GM03348 (cell line): ENCODE measurements at places on chromosomes 11 and 22.

GRCh38 chr11:116976941-116977570 is 121.2 kb downstream of the SIK3 start:
- DNase-seq: peak; percentile 20

DNA sequence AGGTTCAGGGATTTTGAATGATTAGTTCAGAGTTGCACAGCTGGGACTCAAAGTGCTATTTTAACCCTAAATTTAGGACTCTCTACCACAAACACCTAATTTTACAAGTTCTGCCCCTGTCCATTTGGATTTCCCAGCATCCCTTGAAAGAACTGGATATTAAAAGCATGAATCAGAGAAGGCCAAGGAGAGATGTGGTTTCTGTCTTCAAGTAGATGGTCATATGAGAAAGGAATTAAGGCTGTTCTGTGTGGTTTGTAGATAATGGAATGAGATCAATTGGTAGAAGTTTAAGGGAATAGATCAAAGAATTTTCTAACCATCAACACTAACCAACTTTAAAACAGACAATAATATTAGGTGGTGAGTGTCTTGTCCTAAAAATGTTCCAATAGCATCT is 106.4 kb upstream of the TENM4 start:
- no peak for DNase-seq

DNA sequence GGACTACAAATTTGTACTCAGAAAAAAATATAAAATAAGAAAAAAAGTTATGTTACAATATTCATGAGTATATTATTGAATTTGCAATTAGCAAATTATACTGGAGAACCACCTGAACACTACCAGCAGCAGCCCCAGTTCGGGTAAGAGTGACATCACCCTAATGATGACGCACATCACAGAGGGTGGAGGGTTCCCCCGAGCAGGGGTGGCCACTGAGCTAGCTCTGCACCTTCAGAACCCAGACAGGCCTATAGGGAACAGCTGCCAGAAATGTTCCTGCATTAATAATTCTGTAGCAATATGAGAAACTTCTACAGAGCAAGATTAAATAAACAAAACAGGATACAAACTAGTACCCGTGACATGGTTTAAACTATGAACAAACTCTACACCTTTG is 17.5 kb upstream of the ARAP1 start:
- no peak for DNase-seq

DNA sequence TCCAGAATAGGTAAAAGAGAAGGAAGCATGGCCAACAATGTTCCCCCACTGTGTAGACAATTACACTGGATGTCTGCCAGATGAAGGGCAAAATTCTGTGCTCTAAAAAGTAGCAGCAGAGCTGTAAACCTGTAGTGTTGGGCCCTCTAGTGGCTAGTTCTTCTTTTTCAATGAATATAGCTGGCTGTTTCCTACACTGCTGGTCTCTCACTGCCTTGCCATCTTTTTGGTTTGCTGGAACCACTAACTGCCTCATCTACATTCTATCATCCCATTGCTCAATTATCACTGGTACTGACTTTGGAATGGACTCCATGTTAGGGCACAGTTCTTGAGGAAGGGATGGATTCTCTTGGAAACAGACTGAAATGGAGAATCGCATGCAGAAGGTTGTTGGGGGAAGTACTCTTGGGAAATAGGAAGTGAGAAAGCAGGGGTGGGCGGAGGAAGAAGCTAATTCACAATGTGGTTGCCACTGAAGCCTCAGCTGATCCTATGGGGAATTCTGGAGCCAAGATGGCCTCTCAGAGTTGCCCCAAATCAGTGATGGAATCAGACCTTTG is 17.9 kb downstream of the KCNE3 start:
- DNase-seq: peak; percentile 85

DNA sequence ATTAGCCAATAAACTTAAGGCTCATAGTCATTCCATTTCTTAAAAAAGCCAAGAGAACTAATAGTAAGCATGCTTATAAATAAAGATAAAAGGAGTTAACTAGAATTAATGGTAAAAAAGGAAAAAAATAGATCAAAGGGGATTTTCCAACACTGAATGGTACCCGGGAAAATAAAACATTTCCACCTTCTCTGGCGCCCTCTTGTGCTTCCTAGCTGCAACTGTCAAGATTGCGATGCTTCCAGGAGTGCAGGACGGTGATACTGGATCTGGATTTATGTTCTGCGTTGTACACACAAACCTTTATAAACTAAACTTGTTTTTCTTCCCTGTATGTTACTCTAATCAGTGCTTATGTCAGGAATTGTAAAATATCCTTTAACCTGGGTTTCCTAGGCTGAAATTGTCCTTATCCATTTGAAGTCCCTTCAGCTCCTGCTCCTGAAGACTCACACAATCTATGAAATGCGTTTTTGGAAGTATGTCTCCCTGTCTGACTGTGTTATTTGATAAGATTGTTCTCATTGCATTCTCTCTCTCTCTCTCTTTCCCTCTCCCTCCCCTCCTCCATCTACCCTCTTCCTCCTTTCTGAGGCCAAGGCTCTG is 9.6 kb upstream of the HTATIP2 start:
- DNase-seq: peak; percentile 58

GRCh38 chr11:89177691-89178231 is at the start of gene TYR:
TSS of gene TYR (plus strand) at chr11:89177875. CDS start at chr11:89177954, 79 bp downstream.
- no peak for DNase-seq

DNA sequence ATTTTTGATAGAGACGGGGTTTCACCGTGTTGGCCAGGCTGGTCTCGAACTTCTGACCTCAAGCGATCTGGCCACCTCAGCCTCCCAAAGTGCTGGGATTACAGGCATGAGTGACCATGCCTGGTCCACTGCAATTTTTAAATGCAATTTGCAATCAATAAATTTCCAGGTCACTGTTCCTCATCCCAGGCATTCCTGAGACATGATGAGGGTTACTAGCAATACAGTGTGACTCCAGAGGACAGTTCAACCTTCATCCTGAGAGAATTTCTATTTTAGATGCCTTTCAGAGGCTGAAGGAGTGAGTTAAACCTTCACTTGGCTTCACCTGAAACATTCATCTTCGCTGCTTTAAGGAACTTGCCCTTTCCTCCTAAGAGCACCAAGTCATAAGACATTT is 9.7 kb upstream of the UBASH3B start:
- DNase-seq: peak; percentile 34

- no peak for DNase-seq
Measured at GRCh38 chr11:86486261-86487030, 111.8 kb downstream of the CCDC81 start.

GRCh38 chr11:72813740-72814285 is 398 bp upstream of the ATG16L2 start:
- peak; percentile 93 for DNase-seq

DNA sequence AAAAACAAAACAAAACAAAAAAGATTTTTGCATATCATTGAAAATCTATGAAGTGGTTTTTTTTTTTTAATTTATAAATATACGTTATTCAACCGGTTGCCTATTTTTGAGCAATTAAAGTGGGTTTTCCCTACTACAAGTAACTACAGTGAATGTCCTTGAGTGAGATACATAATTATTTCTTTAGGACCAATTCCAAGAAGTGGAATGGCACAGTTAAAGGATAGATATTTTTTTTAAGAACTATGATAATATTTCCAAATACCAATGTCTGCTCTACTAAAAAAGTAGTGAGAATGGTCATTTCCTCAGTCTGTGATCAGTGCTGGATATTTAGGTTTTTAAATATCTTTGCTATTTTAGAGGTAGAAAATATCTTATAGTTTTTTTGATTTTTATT is 118.8 kb downstream of the TEAD1 start:
- no peak for DNase-seq

DNA sequence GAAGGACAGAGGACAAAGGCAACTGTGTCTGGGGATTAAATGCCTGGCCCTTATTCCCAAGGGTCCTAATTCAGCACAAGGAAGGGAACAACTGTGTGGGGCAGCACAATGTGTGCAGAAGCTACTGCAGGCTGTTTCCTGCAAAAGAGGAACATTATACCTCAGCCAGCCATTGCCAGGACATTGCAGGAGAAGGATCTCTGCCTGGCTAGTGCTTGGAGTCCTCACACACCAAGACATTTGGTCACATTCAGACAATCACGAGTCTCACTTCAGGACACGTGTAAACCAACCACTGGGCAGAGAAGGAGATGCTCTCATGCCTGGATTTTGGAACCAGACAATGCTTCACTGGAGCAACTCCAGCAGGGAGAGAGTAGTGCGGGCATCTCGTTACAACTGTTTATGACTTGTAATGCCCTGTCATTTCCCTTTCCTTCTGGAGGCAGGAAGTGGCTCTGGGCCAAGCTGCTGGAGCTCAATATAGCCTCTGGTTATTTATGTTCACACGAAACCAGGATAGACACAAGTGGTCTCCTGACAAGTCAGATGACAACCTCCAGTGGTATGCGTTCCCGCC is 23.9 kb upstream of the ZC3H12C start:
- DNase-seq: peak; percentile 55

DNA sequence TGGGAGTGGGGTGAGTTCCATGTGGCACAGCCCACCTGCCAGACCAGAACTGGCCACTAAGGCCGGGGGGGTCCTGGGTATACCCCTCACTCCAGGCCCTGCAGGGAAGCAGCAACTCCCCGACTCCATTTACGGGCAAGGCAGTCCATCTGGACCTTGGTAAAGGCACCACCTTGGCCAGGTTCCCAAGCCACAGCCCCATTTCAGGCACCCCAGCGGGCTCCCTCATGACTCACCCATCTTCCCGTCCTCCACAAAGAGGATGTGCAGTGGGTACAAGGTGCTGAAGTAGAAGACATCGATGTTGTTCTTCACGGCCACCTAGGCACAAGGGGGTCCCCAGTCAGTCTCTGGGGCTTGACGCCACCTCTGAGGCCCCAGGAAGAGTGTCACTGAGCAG is 15.7 kb upstream of the RASL10A start:
- DNase-seq: no peak

DNA sequence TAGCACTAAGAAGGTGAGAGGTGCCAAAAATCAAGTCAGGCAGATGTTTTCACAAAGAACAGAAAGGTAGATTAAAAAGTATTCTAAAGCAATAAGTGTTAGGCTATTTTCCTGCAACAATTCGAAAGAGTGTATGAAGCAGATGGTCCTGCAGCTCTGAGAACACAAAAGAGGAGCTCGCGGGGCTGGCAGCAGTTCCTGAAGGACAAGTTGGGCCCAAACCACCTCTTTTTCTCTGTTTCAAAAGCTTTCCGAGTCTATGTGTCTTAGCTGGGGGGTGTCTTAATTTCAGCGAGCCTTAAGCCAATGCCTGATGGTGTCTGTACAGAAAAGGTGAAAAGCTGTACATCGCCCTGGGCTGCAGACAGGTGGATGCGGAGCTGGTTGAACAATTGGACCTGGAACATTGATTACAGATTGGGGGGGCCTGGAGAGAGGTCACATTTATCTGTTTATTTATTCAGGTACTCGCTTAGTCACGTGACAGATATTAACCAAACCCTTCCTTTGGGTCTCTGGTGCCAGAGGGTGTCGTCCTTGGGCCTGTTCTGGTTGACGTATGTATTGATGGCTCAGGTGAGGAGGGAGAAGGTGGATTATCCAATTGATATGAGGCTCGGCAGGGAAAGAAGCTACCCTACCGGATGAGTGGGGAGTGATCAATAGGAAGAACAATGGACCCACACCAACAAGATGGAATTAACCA is 24.7 kb downstream of the GRIK4 start:
- no peak for DNase-seq

DNA sequence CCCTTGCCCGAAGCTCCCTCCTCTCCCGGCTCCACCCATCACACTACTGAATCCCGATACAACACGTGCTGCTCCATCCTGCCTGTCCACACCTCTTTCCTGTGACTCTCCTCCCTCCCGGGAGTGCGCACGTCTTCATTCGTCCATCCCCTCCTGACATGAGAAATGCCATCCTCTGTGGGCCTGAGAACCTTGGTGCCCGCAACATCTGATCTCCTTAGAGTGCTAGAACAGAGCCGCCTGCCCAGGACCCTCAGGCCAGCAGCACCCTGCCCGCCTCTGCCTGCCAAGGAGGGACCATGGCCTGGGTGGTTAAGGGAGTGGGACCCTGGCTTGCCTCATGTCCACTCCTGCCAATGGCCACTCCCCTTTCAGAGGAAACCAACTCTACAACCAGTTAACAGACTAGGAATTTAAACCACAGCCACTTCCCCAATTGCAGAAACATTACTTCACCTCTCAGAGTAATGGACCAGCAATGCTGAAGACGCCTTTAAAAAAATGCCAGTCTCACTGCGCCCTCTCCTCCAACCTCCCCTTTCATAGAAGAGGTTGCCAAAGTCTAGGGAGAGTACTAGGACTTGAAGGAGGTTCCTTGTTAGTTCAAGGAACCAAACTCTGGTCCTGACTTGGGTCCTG is 466.3 kb downstream of the OPCML start:
- peak; percentile 49 for DNase-seq

DNA sequence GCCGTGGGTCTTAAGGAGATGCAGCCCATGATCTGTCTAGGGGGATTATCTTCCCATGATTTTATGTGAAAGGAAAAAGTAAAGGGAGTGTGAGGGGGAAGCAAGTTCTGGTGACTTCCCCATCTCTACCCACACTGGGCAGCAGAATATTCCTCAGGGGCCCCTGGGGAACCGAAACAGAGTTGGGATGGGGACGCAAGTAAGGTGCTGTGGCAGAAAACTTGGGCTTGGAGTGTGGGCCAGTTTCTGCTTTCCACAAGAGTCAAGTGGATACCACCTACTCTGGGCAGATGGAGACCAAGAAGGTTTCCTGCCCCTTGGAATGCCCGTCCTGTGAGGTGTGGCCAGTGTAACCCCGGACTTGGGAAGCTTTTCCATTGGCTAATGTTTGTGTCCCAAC is 64.4 kb downstream of the SGSM3 start:
- no peak for DNase-seq

- no peak for DNase-seq
Measured at GRCh38 chr11:119583585-119583984, 145.4 kb downstream of the NECTIN1 start.

- DNase-seq: no peak
Measured at GRCh38 chr11:102926517-102926916, 29.0 kb downstream of the MMP13 start.

- DNase-seq: no peak
Measured at GRCh38 chr22:21589396-21589795, 21.9 kb downstream of the UBE2L3 start.

DNA sequence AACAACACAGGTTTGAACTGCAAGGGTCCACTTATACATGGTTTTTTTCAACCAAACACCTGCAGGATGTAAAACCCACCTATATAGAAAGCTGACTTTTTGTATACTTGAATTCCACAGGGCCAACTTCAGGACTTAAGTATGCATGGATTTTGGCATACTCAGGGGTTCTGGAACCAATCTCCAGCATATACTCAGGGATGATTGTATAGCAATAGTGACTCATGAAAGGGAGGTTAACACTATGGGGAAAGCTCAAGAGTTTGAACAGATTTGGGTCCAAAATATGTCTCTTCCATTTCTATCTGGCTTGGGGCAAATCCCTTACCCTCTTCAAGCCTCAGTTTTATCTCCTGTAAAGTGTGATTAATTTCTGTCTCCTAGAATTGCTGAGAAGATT is 94.9 kb downstream of the MICAL2 start:
- no peak for DNase-seq

DNA sequence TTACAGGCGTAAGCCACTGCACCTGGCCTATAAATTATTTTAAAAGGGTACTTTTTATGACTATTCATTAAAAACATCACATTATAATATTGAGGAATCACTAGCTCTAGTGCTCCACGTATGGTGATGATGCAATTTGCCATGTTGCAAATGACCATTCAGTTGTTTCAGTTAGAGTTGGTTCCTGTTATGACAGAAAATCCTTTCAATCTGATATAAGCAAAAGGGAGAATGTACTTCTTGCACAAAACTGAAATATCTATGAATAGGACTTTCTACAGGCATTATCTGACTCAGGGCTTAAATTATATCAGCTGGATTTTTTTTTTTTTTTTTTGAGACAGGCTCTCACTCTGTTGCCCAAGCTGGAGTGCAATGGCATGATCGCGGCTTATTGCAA is 45.6 kb upstream of the RRM1 start:
- DNase-seq: no peak
